ENCODE measurements at places on chromosomes 7 and 10.

DNA sequence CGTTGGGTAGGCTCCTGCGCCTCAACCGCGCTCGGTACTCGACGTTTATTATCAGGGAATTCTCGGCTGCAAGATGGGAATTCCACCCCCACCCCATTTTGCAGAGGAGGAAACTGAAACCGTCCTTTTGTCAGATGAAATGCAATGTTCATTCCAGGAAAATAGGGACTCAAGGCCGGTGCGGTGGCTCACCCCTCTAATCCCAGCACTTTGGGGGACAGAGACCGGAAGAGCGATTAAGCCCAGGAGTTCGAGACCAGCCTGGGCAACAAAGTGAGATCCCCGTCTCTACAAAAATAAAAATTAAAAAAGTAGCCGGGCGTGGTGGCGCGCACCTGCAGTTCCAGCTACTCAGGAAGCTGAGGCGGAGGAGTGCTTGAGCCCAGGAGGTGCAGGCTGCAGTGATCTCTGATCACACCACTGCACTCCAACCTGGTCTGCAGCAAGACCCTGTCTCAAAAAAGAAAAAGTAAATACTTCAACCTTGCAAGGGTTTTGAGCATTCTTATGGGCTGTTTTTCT lies 720 bp upstream of the RFC2 start:
- H3K4me1 ChIP-seq = peaks cover 14% of the 10 kb centered on the region
- H3K36me3 ChIP-seq = no peaks in the 10 kb centered on the region
- H3K27ac ChIP-seq = peak overlapping the region; percentile 79
- H3K4me3 ChIP-seq = peak overlapping the region; percentile 68
- no peaks in the 10 kb centered on the region for H3K27me3 ChIP-seq

GRCh38 chr10:816958-817357 lies 114.5 kb downstream of the LARP4B start:
- no peaks in the 10 kb centered on the region for H3K4me1 ChIP-seq
- H3K27me3 ChIP-seq = no peaks in the 10 kb centered on the region
- no peak overlapping the region for H3K4me3 ChIP-seq
- peak; percentile 25 for DNase-seq

DNA sequence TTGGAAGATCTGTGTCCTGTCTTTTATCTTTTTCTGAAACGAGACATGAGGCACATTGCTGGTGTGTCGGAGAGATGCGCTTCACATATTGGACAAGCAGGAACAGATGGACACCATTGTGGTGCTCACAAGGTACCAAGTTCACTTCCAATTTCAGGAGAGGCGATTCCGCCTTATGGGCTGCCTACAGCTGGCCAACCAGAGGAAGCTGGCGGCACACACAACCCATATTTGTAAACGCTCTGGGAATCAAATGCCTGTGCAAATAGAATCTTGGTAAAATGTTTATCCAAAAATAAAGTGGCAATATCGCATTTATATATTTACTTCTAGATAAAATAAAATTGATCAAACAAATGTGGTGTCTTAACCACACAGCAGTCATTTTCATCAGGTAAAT lies 337.4 kb downstream of the TCERG1L start:
- no peaks in the 10 kb centered on the region for H3K36me3 ChIP-seq
- no peaks in the 10 kb centered on the region for H3K27me3 ChIP-seq
- peak; percentile 51 for DNase-seq
- no peak overlapping the region for H3K4me3 ChIP-seq
- H3K27ac ChIP-seq = no peak overlapping the region

DNA sequence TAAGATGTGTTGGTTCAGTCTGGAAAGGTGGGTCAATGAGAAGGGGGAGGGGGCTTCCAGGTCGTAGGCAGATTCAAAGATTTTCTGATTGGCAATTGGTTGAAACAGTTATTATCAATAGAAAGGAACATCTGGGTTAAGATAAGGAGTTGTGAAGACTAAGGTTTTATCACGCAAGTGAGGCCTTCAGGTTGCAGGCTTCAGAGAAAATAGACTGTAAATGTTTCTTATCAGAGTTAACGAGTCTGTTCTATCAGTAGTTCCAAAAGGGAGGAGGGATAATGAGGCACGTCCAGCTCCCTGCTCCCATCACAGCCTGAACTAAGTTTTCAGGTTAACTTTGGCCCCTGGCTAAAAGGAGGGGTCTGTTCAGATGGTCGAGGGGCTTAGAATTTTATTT lies 11.1 kb upstream of the CFAP46 start:
- H3K36me3 ChIP-seq = no peaks in the 10 kb centered on the region
- H3K27ac ChIP-seq = no peak overlapping the region
- no peak for DNase-seq
- no peaks in the 10 kb centered on the region for H3K27me3 ChIP-seq

- no peak overlapping the region for H3K4me3 ChIP-seq
- no peak overlapping the region for H3K27ac ChIP-seq
- no peaks in the 10 kb centered on the region for H3K27me3 ChIP-seq
- no peaks in the 10 kb centered on the region for H3K36me3 ChIP-seq
Observed at GRCh38 chr10:47260505-47261111, 39.4 kb upstream of the GDF10 start.

- H3K4me3 ChIP-seq = no peak overlapping the region
- DNase-seq = no peak
- no peaks in the 10 kb centered on the region for H3K36me3 ChIP-seq
- H3K27ac ChIP-seq = no peak overlapping the region
Observed at GRCh38 chr10:74067373-74068352, 69.7 kb downstream of the VCL start.

- H3K4me1 ChIP-seq = peaks cover 3% of the 10 kb centered on the region
- H3K27ac ChIP-seq = no peak overlapping the region
- H3K4me3 ChIP-seq = no peak overlapping the region
- H3K36me3 ChIP-seq = no peaks in the 10 kb centered on the region
- no peak for DNase-seq
Observed at GRCh38 chr7:432933-433332, 86.7 kb downstream of the PDGFA start.

DNA sequence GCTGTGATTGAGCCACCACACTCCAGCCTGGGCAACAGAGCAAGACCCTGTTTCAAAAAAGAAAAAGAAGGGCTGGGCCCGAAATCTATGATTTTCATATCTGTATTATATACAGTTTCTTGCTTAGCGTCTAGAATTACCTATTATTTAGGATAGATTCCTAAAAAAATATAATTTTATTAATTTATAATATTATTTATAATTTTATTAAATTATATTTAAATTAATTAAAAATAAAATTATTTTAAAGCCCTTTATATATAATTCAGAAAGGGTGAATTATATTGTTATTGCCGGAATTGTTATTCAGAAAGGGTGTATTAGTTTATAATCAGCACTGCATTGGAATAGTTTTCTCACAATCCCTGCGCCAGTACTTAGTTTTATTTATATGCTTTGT lies 14.5 kb downstream of the PPP1R9A start:
- H3K27ac ChIP-seq = no peak overlapping the region
- no peaks in the 10 kb centered on the region for H3K27me3 ChIP-seq
- no peaks in the 10 kb centered on the region for H3K4me1 ChIP-seq
- no peak for DNase-seq
- no peak overlapping the region for H3K4me3 ChIP-seq

DNA sequence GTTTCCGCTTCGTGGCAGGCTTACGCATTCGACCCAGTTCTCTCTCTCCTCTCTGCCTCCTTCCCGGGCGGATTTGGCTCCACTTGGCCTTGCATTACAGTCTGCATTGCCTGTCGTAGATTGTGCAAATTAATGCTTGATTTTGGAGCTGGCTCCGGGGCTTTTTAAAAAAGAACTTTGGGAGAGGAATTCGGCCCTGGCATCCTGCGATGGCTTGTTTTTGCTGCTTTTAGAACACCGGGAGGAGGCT lies 767 bp downstream of the EIF4EBP2 start:
- peak; percentile 49 for DNase-seq
- peaks cover 38% of the 10 kb centered on the region for H3K4me1 ChIP-seq
- no peaks in the 10 kb centered on the region for H3K27me3 ChIP-seq
- no peaks in the 10 kb centered on the region for H3K36me3 ChIP-seq

DNA sequence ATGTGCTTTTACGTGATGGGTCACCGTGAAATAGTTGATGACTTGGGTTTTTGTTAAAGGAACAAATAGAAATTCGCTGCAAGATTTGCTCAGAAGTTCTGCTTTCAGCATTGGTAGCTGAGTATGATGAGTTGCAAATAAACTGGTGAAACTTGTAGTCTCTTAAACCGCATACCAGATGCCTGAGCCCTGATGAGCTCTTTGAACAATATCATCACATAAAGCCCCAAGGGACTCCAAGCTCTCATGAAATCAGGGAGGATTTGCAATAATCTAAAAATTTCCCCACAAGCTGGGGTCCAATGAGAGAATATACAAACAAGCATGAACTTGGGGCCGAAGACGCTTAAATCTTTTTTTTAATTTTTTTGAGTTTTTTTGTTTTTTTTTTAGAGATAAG lies 312.4 kb downstream of the CALN1 start:
- no peak overlapping the region for H3K4me3 ChIP-seq
- H3K27me3 ChIP-seq = no peaks in the 10 kb centered on the region
- no peaks in the 10 kb centered on the region for H3K36me3 ChIP-seq
- H3K27ac ChIP-seq = no peak overlapping the region
- no peak for DNase-seq
- H3K4me1 ChIP-seq = no peaks in the 10 kb centered on the region

DNA sequence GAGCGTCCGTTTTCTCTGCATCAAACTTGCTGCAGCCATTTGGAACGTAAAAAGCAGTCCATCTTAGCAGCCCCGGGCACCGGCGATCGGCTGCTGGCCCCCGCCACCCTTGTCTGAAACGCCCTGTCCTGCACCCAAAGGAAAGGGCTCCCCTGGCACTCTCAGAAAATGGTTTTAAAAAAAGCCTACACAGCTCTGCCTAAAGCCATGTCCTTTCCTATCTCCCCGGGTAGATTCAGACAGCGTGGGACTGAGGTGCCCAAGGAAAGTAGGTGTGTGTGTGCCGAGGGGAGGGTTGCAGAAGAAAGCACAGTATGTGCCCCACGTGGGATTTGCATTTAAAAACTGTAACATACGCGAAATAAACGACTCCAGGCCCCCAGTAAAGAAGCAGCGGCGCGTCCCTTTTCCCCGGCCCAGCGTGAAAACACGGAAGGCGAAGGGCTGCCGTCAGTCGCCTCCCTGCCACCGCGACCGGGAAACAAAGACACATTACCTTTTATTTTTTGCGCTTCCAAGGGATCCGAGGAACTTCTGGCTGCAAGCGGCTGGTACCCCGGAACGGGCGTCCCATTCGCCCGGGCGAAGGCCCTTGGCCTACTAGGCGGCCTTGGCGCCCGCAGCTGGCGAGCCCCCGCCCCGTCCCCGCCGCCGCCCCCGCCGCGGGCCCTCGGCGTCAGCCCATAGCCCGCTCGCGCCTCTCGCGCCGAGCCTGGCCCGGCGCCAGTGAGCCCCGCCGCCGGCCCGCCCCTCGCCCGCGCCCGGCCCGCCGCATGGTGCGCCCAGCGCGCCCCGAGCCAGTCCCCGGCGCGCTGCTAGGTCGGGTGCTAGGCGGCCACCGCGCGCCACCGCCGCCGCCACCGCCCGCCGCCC lies 304.6 kb downstream of the PRPF18 start:
- no peaks in the 10 kb centered on the region for H3K36me3 ChIP-seq
- peak overlapping the region; percentile 6 for H3K4me3 ChIP-seq
- DNase-seq = peak; percentile 45

DNA sequence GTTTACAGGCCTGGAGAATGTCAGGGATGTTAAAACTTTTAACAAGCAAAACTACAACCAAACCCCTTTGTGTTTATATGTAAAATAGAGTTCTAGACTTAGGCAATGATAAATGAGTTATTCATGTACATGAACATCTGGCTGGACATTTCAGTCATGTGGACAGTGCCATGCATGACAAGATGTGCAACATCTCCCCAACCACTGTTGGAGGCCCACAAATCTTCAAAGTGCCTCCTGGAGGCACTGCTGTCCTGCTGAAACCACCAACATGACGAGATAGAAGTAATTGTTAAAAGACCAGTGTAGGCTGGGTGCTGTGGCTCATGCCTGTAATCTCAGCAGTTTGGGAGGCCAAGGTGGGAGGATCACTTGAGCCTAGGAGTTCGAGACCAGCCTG lies 18.4 kb downstream of the PPIA start:
- no peak for DNase-seq
- no peaks in the 10 kb centered on the region for H3K36me3 ChIP-seq
- H3K4me1 ChIP-seq = no peaks in the 10 kb centered on the region
- H3K27me3 ChIP-seq = no peaks in the 10 kb centered on the region

- H3K27me3 ChIP-seq = no peaks in the 10 kb centered on the region
- no peak overlapping the region for H3K4me3 ChIP-seq
- no peaks in the 10 kb centered on the region for H3K36me3 ChIP-seq
- H3K27ac ChIP-seq = no peak overlapping the region
- H3K4me1 ChIP-seq = peaks cover 4% of the 10 kb centered on the region
Observed at GRCh38 chr7:5519515-5519928, 95.9 kb upstream of the TNRC18 start.

- peaks cover 13% of the 10 kb centered on the region for H3K4me1 ChIP-seq
- H3K27me3 ChIP-seq = no peaks in the 10 kb centered on the region
- H3K4me3 ChIP-seq = no peak overlapping the region
- no peak overlapping the region for H3K27ac ChIP-seq
Observed at GRCh38 chr7:134129856-134130523, 2.9 kb downstream of the LRGUK start.

DNA sequence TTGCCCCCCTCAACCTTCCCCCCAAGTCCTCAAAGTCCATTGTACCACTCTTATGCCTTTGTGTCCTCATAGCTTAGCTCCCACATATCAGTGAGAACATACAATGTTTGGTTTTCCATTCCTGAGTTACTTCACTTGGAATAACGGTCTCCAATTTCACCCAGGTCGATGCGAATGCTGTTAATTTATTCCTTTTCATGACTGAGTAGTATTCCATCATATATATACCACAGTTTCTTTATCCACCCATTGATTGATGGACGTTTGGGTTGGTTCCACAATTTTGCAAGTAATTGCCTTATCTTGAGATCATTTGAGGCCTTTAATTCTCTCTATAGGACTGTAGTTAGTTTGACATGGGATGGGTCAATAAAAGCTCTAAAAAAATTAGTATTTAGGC lies 124.7 kb downstream of the ARL4A start:
- H3K27me3 ChIP-seq = no peaks in the 10 kb centered on the region
- H3K27ac ChIP-seq = no peak overlapping the region
- no peaks in the 10 kb centered on the region for H3K4me1 ChIP-seq
- no peak overlapping the region for H3K4me3 ChIP-seq
- no peaks in the 10 kb centered on the region for H3K36me3 ChIP-seq

DNA sequence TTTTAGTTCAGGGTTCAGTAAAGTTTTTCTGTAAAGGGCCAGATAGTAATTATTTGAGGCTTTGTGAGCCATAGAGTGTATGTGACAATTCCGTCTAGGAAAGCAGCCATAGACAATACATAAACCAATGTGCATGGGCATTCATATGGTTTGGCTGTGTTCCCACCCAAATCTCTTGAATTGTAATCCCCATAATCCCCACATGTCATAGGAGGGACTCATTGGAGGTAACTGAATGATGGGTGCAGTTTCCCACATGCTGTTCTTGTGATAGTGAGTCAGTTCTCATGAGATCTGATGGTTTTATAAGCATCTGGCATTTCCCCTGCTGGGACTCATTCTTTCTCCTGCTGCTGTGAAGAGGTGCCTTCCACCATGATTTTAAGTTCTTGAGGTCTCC lies 29.9 kb downstream of the SEC61G start:
- no peaks in the 10 kb centered on the region for H3K36me3 ChIP-seq
- H3K4me1 ChIP-seq = no peaks in the 10 kb centered on the region
- no peaks in the 10 kb centered on the region for H3K27me3 ChIP-seq
- H3K27ac ChIP-seq = no peak overlapping the region
- no peak overlapping the region for H3K4me3 ChIP-seq
